Stimulated activated CD4-positive, alpha-beta T cell treated with anti-CD3 and anti-CD28 coated beads, Interleukin-15, amount 100 ng/mL, for 1 hour (primary cell): ENCODE measurements at places on chromosomes 12 and 14.
A peak's percentile ranks its signal among the peaks of the same experiment; 100 is the strongest.

DNA sequence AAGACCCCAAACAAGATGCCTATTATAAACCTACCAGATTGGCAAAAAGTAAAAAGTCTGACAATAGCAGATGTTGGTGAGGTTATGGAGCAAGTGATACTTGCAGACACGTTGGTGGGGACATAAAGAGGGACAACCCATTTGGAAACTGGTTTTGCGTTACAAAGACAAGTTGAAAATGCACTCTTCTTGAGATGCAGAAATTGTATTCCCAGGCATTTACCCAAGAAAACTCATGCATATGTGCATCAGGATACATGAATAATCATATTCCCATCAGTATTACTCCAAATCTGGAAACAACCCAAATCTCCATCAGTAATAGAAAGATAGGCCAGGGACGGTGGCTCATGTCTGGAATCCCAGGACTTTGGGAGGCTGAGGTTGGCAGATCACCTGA is 12.8 kb upstream of the GOLGA5 start:
- no peak for DNase-seq

- DNase-seq: no peak
Measured at GRCh38 chr12:7937833-7938506, 2.0 kb upstream of the SLC2A3 start.

GRCh38 chr12:97452230-97452629 is 10.4 kb upstream of the RMST start:
- DNase-seq: no peak

GRCh38 chr14:44531658-44532057 is 24.6 kb upstream of the FSCB start:
- DNase-seq: no peak

GRCh38 chr14:77224212-77224611 is 42.6 kb downstream of the TMEM63C start:
- no peak for DNase-seq

- DNase-seq: no peak
Measured at GRCh38 chr12:25689996-25690501, 137.0 kb upstream of the LMNTD1 start.

DNA sequence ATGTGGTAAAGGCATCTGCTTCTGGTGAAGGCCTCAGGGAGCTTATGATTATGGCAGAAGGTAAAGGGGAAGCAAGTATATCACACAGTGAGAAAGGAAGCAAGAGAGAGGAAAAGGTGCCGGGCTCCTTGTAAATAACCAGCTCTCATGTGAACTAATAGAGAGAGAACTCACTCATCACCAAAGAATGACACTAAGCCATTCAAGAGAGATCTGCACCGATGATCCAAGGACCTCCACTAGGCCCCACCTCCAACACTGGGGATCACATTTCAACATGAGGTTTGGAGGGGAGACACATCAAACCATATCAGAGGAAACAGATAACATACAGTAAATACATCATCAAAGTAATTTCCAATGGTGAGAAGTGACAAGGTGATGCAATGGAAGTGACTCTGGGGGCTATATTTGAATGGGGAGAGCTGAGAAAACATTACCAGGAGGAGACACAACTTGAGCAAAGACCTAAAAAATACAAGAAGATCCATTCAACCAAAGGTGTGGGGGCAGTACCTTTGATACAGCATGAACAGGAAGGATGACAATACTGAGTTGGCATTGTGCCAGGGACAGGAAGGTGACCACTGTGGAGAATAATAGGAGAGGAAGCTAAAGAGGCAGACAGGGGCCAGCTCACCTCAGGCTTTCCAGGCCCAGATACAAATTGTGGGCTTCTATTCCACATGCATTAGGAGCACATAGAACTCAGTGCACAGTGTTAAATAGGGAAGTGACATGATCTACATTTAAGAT is 134.4 kb upstream of the GRIP1 start:
- no peak for DNase-seq

DNA sequence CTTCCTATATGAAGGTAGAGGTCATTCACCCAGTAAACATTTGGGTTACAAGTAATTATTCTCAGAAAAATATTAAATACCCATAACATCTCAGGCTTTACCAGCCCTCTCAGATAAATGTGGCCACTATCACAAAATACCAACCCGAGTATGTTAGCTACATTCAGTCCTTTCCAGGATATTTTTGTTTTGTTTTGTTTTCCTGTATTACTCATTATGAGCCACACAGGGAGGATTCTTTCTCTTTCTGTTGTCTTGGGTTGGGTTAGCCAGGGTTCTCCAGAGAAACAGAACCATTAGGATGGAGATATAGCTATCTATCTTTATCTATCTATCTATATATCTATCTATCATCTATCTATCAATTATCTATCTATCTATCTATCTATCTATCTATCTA is 947.6 kb upstream of the MDGA2 start:
- no peak for DNase-seq

DNA sequence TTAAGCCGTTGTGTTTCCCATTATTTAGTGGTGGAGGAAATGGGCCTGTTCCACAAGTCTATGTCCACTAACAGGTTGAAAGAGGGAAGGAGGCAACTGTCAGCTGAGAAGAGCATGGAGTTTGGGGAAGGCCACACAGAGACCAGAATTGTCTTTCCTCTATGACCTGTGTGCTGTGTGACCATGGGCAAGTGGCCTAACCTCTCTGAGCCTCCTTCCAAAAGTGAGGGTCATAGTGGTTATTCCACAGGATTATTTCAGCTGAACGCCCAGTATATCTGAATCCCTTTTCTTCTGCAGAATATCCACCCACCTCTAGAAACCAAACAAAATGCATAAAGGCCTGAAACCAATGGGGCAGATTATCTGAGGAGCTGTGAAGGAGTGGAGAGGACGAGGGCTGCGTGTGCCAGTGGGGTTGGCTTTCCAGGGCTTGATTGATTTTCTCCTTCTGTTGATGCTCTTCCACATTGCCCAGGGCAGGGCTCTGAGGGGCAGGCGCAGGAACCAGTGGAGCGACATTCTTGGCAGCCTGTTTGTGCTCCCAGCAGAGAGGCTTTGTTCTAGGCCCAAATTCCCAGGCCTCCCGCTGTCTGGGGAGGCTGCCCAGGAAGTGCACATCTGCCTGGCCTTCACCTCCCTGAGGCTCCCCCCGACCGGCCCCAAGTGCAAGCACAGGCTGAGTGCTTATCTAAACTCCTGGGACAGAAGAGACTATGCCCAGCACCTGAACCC is 452.7 kb downstream of the BCL11B start:
- DNase-seq: no peak

DNA sequence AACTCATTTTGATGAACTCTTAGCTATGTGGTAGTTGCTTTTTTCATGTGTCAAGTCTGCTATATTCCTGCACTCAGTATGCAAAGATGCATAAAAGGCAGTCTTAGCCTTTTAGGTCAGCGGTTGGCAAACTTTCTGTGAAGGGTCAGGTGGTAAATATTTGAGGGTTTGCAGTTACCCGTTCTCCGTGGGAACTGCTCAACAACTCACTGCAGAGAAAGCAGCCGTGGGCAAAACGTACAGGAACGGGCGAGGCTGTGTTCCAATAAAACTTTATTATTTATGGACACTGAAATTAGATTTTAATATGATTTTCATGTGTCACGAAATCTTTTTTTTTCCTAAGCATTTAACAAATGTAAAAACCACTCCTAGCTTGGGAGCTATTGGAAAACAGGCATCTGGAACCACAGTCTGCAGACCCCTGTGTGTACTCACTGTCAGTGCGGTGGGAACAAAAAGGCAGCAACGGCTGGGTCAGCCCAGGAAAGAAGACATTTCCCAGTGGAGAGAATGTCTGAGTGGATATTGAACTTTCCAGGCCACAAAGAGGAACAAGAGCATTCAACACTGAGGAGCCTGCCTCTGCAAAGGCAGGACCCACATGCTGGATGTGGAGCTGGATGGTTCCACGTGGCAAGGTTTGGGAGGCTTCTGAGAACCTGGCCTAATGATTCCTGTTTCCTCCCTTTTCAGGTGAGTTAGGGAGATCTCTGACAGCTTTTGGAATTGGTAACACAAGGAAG is 3.5 kb upstream of the ACACB start:
- no peak for DNase-seq

GRCh38 chr14:98984719-98985041 is 287.3 kb downstream of the BCL11B start:
- DNase-seq: peak; percentile 43

DNA sequence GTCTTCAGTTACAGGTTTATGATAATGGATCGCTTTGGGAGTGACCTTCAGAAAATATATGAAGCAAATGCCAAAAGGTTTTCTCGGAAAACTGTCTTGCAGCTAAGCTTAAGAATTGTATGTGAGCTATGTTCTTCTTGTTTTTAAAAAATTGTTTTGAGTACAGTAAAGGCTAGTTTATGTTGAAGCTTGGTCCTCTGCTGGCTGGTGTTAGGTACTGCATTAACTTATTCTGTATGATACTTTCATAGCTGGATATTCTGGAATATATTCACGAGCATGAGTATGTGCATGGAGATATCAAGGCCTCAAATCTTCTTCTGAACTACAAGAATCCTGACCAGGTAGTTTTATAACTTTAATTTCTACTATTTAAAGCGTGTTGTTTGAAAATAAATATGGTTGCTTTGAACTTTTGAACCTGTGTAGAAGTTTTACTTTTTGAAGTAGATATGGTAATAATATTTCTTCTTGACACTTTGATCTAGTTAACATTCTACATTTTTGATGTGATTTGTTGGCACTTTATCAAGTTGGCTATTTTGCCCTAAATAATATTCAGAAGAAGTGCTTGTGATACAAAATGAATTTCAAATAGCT is 55.7 kb downstream of the VRK1 start:
- no peak for DNase-seq

- no peak for DNase-seq
Measured at GRCh38 chr14:54529811-54530210, 20.1 kb downstream of the CGRRF1 start.

- DNase-seq: no peak
Measured at GRCh38 chr12:92136026-92136730, 9.5 kb downstream of the BTG1 start.

DNA sequence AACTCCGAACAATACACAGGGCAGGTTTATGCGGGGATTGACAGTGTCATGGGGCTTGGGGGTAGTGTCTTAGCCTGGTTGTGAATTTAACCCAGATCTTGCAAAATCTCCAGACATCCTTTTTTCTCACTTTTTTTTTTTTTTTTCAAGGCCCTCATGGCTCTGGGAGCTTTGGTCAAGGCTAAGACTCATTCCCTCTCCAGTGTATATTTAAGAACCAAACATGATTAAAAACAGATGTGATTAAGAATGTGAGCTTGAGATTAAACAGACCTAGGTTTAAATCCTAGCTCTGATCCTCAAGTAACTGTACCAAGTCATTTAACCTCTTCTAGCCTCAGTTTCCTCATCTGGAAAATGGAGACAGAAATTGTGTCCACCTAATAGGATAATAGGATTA is 151.7 kb upstream of the FUT8 start:
- DNase-seq: no peak

DNA sequence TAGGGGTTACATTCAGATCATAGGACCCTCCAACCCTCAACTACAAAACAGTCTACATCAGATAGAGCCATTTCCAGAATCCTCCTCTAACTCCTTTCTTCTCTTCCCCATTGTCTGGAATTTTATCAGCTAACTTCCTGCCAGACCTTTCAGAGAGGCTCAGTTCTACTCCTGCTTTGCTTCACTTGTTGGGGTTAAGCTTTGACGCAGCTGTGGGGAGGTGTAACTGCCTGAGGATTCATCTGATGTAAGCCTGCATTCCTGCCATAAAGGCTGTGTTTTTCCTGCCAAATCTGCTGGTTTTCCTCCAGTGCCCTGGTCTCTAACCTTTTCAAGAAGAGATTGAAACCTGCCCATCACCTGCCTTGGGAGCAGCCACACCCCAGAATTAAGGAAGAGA is 16.9 kb downstream of the DHRS2 start:
- no peak for DNase-seq

DNA sequence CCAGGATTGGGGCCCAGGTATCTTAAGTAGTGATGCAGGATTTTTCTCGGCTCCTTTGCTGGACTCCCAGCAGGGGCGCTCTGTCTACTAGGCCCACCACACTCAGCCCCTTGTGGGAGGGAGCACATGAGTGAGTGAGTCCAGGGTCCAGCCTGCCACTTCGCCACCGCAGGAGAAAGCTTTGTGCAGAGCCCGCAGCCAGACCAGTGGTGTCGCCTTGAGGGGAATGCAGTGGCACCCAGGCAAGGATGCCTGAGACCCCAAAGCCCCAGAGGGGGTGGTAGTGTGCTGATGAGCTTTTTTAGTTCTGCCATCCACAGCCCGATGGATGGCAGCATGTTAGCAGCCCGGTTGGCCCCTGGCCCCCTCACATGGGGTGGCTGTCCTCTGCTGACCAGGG is 5.4 kb upstream of the MRPS35 start:
- no peak for DNase-seq

GRCh38 chr14:65446159-65446558 is 33.6 kb downstream of the FUT8 start:
- DNase-seq: no peak

- no peak for DNase-seq
Measured at GRCh38 chr12:109968032-109968420, 28.1 kb downstream of the GIT2 start.

DNA sequence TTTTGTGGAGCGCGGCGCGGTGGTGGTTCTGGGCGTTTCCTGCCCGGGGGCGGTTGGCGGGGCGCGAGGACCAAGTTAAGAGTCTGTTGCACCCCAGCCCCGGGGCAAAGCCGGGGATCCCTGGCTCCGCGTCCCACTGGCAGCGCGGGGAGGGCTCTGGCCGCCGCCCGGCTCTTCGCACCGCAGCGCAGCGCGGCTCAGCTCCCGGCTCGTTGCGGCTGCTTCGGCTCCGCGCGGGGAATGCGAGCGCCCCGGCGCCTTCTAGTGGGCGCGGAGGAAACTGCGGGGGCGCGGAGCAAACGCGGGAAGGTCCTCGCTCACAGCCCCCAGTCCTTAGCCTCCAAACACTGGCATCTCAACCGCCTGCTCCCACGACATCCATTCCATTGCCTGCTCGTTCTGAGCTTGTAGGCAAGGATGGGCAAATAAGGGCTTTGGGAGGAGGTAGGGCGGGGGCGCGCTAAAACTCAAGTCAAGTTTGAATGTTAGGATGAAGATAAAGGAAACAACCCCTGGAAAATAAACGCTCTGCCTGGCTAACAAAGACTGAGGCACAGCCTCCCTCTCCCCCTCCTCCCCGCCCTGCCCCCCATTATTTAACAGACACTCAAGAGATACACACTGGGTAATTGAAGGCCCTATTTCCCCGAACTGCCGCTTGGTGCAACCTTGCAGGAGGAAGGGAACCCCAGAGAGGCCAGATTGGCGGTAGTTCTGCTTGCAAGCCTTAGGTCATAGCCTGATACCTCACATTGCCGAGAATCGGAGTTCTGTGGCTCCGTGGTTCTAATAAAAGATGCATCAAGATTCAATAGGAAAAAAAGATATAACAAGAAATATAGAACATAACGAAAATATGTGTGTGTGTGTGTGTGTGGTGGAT is at the start of gene B4GALNT1:
Gene B4GALNT1, minus strand, starts transcription at position 244 of the 883 bp plus-strand sequence. CDS start 1,069 bp downstream, outside the sequence.
- peak; percentile 37 for DNase-seq

DNA sequence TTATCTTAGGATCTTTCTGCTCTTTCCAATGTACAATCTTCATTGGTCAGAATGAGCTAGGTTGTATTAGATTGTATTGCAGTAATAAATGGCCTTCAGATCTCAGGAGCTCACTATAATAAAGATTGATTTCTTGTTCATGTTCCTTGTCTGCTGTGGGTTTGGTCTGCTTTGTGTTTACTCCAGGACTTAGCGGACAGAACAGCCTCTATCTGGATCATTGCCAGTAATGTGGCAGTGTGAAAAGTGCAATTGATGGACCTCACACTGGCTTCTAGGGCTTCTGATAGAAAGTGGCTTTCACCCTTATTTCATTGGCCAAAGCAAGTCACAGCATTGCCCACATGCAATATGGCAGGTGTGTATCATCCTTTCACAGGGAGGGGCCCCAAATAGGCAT is 81.2 kb downstream of the BTG1 start:
- DNase-seq: no peak
